CMK (cell line): ENCODE measurements at places on chromosomes 16 and 17.

GRCh38 chr16:30677931-30678585 is 19.8 kb downstream of the FBRS start:
- DNase-seq: no peak

GRCh38 chr17:164303-165235 is 16.9 kb downstream of the DOC2B start:
- peak; percentile 8 for DNase-seq

GRCh38 chr17:81412490-81413093 is 17.3 kb downstream of the BAHCC1 start:
- DNase-seq: no peak

DNA sequence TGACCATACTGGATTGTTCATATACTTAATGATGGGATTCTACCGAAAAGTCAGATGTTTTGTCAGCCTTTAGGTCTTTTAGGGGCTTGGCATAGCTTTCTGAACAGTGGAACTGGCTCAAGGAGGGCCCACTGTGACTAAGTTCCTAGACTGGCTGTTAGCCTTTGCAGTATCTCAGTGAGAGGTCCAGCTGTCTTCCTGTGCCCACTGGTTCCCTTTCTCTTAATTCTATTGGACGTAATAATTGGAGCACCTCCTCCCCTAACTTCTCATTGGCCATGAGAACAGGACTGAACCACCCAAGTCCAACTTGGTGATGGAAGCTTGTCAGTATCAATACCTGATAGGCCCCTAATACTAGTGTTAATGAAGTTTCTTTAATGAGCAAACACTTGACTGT is 13.5 kb downstream of the KPNA2 start:
- DNase-seq: no peak

DNA sequence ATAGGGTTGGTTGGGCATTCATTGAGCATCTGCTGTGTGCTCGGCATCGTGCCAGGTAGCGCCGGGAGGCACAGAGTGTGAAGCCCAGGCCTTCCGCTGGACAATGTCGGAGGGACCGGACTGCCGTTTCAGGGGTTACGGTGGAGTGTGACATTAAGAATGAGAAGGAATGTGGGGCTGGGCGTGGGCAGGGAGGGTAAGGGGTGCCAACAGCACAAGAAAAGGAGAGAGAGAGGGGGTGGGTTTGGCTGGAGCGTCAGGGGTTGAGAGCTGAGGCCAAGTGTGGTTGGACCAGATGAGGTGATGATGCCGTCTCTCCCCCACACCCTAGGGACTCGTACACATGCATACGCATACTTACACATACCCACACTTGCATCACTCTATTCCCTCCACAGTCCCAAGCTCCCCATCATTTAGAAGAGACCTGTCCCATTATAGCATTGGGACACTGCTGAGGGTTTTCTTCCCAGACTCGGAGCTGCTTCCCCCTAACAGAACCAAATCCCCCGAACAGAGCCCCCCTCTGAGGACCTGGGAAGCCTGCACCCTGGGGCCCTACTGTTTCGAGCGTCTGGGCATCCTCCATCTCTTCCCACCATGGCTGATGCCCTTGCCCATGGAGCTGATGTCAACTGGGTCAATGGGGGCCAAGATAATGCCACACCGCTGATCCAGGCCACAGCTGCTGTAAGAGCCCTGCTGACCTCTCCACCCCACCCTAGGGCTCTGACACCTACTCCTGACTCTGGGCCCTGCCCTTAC is 3.3 kb upstream of the KCTD11 start:
- DNase-seq: no peak

GRCh38 chr17:73782641-73783381 is 138.6 kb upstream of the SDK2 start:
- DNase-seq: no peak

DNA sequence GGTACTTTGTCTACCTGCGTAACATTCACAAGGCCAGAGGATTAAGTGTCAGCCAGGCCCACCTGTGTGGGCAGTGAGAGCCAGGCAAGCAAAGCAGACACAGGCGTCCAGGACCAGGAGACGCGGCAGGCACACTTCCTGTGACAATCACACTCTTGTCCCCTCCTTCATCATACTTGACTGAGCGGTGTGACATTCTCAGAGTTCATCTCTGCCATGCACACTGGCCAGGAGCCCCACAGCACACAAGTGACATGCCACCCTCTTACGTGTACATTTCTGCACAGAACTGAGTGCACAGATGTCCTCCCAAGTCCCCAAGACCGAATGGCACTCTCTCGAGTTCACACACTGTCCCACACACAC is 8.7 kb downstream of the PPP1R9B start:
- no peak for DNase-seq

DNA sequence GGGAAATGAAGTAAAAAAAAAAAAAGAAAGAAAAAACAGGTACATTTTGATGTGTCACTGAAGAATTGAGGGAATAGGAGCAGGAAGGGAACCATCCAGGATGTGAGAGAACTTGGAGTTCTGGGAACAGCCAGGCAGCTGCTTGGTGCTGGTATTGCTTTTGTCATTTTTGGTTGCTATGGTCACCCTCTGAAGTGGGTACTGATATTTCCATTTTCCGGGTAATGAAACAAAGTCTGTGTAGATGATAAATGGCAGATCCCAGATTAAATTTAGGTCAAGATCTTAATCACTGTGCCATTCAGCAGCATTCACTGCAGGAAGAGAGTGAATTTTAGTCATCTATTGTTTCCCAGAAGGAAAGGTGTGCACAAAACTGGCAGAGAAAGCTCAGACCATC is 93.6 kb downstream of the ABCA8 start:
- no peak for DNase-seq

GRCh38 chr17:61568219-61569072 is 22.6 kb downstream of the NACA2 start:
- no peak for DNase-seq

DNA sequence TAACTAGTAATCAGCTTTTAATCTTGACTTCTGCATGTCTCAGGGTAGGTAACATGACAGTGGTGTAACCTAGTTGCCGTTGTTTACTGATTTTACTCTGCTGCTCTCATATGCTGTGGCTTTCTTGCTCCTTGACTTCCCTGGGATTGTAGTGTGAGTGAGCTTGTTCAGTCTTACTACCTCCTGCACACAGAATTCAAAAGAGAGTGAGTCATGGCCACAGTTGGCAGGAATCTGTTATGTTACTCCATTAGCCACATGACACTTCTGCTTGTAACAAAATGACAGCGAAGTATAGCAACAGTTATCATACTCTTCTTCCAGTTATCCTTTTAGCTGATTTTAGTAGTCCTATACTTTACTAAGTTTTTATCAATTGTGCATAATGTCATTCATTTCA is 18.8 kb downstream of the TNRC6A start:
- DNase-seq: no peak

- no peak for DNase-seq
Observed at GRCh38 chr17:8019166-8019565, 16.8 kb downstream of the GUCY2D start.

DNA sequence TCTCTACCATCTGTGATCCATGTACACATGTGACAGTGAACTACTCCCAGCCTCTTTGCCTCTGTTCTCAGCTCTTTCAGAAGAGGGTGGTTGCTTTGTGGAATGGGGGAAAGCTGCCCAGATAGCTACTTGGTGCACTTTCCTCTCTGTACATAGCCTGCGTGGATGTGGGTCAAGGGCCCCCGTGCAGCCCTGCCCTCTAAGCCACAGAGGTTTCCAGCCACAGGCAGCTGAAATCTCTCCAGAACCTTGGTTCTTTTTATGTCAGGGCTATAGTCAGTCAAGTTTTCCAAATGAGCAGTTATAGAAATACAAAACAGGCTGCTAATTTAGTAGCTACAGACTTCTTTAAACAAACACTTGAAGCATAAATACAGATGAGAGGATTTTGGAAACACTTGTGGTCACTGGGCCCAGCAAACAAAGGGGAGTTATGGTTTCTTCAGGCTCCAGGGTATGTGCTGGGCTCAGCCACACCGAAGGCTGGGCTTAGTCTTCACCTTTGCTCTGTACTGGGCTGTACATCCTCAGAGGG is 199.7 kb upstream of the ASIC2 start:
- no peak for DNase-seq

DNA sequence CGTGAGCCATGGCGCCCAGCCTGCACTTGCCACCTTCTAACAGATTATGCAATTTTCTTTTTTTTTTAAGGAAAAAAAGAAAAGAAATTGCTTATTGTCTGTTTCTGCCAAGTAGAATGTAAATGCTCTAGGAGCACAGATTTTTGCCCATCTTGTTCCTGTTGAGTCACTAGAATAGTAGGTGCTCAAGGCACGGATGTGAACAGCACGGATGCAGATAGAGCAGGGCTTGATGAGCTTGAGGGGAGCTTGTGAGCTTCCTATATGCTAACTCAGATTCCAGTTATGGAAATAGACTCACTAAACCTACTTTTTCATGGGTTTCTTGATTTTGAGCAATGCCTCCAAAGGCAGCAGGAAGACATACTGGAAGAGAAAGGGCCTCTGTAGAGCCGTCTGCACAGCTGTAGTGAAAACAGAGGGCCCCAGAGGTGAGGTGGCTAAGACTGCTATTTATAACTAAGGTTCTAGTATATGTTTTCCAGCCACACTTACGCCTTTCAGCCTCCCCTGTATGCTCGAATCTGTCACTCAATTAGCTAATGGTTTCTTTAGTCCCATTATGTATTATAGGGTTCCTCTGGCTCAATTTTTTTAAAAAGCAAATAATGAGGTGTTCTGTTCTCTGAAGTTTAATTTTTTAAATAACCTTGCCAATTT is 72.8 kb downstream of the WWP2 start:
- no peak for DNase-seq

GRCh38 chr17:27798376-27798775 is 2.0 kb downstream of the NOS2 start:
- no peak for DNase-seq

DNA sequence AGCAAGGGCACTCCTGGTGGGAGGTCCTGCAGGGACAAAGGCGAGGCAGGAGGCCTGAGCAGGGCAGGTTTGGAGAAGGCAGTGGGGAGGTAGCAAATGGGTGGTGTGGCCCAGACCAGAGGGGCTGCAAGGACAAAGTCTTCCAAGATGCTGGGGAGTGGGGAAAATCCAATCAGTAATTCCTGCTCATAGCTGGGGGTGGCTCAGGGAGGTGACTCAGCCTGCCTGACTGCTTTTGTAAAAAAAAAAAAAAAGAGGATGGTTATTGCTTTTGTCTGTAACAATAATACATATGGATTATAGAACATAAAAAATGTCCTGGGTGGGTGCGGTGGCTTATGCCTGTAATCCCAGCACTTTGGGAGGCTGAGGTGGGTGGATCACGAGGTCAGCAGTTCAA is 5.2 kb downstream of the IL34 start:
- no peak for DNase-seq

GRCh38 chr17:74393346-74393942 is 26.1 kb downstream of the GPR142 start:
- no peak for DNase-seq

DNA sequence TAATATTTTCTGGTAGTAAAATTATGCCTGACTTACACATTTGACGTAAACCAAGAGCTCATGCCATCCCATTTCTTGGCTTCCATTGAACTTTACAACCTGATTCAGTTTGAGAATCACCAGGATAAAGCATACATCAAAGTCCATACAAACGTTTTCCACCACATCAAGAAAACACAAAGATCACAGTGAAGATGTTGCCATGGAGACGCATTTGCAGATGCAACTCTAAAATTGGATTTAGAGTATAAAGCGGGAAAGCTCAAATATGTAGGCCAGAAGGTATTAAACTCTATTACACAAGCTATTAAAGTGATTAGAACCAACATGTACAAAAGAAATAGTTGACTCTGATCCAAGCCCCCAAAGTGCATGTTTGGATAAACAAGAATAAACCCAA is 10.4 kb downstream of the C16orf46 start:
- DNase-seq: no peak

- no peak for DNase-seq
Observed at GRCh38 chr17:48850792-48851323, 20.0 kb downstream of the CALCOCO2 start.

DNA sequence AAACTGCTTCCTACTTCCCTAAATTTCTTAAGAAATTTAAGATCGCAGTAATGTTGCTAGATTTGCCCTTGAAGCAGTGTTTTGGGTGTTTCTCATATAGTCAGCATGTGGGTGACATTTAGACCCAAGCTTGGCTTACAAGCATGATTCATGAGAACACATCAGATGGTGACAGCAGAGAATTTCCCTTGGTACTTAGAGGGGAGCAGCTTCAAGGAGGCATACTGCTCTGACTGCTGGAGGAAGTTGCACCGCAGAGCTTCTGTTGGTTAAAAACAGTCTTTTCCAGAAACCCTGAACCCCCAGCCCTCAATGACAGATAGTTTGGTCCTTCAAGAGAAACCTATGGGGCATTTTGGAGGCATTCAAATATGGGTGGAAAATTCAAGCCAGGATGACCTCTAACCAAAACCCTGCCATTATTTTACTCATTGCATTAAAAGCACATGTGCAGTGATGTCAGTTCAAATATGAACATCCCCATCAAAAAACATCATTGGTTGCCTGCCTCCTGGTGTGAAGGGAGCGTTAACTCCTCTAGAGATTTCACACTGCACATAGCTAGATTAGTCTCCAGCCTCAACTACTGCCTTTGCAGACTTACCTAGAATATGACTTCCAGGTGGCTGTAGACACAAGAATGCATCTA is 201.5 kb upstream of the CACNG5 start:
- no peak for DNase-seq

- no peak for DNase-seq
Observed at GRCh38 chr16:85707528-85708095, 18.9 kb upstream of the GINS2 start.

- no peak for DNase-seq
Observed at GRCh38 chr16:76294396-76295214, 17.4 kb downstream of the CNTNAP4 start.

DNA sequence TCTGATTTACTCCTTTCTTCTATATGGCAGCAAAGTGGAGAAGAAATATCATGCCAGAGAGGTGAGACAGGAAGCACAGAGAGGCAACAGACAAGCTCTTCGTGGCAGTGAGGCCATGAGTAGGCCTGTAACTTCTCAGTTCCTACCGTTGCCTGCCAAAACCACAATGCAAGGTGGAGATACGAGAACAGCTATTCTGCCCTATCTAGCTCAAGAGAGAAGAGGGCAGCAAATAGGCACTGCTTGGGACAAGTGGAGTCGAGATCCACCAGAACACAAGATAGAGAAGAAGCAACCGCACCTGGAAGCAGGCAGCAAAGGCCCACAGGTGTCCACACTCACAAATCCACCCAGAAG is 24.8 kb downstream of the RANBP10 start:
- no peak for DNase-seq

GRCh38 chr16:68081861-68082628 is 3.1 kb upstream of the NFATC3 start:
- DNase-seq: no peak

DNA sequence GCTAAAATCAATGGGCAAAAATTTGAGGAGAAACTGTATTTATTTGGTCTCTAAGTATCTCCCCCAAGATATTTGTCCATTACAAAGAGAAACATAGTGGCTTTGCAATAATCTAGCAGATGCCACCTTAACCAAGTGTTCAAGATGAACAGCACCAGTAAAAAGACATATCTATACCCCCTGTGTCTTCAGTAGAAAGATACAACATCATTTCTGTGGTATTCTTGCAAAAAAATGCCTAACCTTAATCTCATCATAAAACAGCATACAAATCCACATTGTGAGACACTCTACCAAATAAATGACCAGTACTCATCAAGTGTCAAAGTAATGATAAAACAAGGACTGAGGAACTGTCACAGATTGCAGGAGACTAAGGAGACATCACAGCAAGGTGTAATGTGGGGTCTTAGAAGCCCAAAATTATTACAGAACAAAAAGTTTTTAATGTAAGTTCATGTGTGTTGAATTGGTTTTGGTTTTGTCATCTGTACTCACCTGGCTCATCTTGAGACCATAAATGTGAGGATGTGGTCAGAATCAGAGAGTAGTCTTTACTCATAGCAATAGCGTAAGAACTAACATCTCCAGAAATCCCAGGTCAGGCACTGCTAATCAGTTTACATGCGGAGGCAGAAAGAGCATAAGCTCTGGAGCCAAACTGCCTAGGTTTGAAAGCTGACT is 77.2 kb downstream of the AATF start:
- no peak for DNase-seq
